ENCODE measurements at places on chromosomes 12 and 14.

DNA sequence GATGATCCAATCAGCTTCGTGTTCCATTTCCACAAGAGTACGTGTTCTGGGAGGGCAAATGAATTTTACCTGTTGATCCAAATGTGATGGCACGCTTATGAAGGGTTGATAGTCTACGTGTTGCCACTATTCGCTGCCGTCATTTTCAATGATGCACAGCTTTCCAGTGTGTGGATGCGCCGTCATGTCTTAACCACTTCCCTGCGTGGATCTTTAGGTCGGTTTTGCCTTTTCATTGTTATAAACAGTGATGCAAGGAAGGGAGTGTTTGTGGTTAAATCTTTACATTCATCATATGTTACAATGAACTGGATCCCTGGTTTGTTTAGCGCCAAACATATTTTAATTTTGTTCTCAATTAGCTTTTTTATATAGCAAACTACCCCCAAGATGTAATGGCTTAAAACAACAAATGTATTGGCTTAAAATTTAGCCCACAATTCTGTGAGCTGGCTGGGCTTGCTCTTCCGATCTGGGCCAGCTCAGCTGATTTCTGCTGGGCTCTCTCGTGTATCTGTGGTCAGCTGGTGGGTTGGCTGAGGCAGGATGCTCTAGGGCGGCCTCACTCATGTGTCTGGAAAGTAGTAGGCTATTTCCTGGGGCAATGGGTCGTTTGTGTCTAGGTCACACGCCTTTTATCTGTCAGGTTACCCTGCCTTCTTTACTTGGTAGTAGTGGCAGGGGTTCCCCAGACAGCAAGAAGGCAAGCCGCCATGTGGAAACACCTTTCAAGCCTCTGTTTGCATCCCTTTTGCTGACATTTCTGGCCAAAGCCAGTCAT, 176.7 kb downstream of the CRADD start:
- DNase-seq, result no peak

- no peak for DNase-seq
Observed at GRCh38 chr12:4486980-4487379, 41.4 kb upstream of the FGF6 start.

- no peak for DNase-seq
Observed at GRCh38 chr14:99382071-99382470, 98.6 kb downstream of the SETD3 start.

- no peak for DNase-seq
Observed at GRCh38 chr12:132460571-132460970, 29.4 kb upstream of the FBRSL1 start.

GRCh38 chr14:72599579-72600470, 294.1 kb downstream of the DPF3 start:
- DNase-seq, result no peak

DNA sequence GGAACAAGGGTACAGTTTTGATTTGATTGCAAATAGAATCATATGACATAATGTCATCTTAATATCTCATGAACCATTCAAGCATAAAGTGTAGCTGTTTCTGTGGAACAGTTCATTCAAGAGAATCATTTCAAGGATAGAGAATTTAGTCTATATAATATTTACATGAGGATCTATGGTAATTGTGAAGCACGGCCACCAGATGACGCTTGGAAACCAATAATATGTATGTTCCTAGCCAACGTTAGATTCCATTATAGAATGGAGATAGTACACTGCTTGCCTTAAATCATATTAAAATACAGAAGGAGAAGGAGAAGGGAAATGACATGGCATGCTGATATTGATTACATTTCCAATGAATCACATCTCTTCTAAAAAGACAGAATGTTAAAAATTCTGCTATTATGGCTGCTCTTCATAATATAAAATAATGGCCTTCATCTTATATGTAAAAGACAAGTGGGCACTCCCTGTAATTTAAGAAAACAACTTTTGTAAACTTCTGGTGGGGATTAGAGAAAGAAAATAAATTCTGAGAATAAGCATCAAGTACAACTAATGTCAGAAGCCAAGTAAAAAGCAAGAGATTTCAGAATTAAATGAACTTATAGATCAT, 351.0 kb downstream of the NAV3 start:
- DNase-seq, result no peak

DNA sequence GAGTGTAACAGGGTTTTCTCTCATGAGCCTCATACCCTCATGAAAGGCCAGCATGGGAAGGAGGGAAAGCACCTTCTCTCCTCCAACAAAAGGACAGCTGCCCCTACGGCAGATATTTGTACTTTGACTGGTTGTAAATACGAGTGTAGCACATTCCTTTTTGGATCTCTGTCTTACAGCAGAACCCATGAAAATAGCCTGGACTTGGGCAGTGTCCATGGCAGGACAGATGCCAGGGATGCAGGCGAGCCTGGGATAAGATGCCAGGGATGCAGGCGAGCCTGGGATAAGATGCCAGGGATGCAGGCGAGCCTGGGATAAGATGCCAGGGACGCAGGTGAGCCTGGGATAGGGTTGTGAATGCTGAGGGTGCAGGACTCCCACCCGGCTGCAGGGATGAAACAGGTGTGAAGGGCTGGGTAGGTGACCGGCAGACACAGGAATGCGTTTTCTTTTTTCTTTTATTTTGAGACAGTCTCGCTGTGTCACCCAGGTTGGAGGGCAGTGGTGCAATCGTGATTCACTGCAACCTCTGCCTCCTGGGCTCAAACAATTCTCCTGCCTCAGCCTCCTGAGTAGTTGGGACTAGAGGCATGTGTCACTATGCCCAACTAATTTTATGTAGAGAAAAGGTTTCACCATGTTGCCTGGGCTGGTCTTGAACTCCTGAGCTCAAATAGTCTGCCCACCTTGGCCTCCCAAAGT, 120.0 kb downstream of the BEGAIN start:
- no peak for DNase-seq

- no peak for DNase-seq
Observed at GRCh38 chr14:99734406-99735051, 50.4 kb downstream of the CYP46A1 start.

GRCh38 chr14:91357272-91358024, 60.2 kb downstream of the CCDC88C start:
- DNase-seq, result no peak

- DNase-seq, result no peak
Observed at GRCh38 chr14:39175445-39176262, 600 bp downstream of the PNN start.

- DNase-seq, result no peak
Observed at GRCh38 chr14:55851961-55852360, 266.2 kb upstream of the PELI2 start.

DNA sequence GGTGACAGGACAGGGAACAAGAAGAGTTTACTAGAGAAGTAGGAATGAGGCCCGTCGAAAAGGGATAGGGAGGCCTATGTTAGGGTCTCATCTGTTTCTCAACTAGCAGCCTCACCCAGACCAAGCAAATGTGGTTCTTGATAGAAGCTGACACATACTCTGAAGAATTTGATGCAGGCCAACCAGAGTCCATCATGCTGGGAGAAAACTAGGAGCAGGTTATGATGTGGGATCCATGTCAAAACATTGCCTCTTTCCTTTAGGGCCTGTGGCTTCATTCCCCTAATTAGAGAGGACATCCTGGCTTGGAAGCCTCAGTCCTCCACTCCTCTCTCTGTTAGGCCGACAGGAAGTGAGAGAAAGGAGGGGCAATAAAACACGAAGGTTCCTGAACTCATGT, 122.8 kb downstream of the NTF3 start:
- no peak for DNase-seq

DNA sequence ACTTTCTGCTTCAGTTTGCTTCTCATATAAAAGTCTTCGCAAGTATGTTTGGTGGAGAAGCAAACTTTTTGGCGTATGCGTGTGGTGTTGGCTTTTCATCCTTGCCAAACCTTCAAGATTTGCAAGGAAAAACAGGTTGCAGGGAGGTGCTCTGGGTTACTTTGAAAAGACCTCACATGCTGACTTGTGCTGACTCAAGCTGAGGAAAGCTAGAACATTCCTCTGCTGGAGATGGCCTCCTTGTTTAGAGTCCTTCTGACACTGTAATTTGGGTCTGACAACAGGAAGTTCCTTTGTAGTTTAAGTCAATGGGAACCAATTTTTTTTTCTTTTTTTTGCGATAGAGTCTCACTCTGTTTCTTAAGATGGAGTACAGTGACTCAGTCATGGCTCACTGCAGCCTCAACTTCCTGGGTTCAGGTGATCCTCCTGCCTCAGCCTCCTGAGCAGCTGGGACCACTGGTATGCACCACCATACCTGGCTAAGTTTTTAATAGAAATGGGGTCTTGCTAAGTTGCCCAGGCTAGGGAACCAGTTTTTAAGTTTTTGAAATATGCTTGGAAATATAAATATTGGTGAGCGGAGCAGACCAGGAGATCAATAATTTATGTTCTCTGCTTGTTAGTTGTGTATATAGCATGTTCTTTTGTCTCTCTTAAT, 2.6 kb upstream of the ACACB start:
- DNase-seq, result no peak

DNA sequence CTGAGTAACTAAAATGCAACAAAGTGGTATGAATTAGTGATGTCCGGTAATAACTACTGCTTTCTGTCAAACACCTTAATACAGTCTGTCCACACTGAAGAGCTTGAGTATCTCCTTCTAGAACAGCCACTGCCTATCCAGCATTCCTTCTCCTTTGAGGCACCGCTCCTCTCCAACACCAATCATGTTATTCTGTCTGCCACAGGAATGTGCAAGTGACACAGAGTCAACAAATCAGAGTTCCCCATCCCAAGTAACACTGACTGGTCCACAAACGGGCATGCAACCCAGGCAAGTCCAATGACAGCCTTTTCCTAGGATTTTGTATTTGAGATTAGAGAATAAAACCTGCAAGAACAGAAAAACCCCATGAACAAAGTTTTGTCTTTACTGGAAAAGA, 3.8 kb downstream of the GXYLT1 start:
- no peak for DNase-seq

DNA sequence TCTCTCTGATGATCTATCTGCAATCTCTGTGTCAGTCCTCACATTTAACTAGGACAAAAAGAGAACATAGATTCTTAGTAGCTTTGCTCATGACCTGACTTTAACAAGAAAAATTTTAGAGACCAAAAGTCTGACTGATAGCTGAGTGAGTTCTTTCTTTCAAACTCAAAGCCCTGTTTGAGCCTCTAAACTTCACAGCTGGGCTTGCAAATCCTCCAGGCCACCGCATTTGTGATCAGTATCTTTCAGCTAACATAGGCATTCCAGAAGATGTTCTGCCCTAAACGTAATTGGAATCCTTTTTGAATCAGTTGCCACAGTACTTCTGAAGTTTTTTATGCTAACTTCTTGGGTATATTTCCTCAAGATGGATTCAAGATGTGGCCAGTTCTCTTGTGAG, 459.0 kb downstream of the DPF3 start:
- DNase-seq, result no peak

- DNase-seq, result peak; percentile 81
Observed at GRCh38 chr12:102958073-102958829, 777 bp downstream of the ASCL1 start.

DNA sequence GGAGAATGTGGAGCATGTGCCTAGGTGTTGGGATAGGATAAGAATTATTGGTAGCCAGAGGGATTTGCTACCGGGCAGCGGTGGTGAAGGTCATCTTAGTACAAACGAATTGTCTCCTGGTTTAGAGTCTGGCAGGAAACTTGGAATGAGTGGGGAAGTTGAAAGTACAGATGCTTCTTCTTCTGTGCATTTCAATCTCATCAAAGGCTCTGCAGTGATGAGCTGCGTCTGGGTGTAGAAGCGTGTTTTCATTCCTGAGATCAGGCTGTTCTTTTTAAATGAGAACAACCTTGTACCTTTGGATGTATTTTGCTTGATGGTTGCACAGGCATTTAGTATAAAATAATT, 2.1 kb downstream of the WNK1 start:
- DNase-seq, result no peak

Measured in neuronal stem cell (in vitro differentiated cells).